Testis (tissue), 5 donors: ENCODE measurements at places on chromosomes 12 and 14.

DNA sequence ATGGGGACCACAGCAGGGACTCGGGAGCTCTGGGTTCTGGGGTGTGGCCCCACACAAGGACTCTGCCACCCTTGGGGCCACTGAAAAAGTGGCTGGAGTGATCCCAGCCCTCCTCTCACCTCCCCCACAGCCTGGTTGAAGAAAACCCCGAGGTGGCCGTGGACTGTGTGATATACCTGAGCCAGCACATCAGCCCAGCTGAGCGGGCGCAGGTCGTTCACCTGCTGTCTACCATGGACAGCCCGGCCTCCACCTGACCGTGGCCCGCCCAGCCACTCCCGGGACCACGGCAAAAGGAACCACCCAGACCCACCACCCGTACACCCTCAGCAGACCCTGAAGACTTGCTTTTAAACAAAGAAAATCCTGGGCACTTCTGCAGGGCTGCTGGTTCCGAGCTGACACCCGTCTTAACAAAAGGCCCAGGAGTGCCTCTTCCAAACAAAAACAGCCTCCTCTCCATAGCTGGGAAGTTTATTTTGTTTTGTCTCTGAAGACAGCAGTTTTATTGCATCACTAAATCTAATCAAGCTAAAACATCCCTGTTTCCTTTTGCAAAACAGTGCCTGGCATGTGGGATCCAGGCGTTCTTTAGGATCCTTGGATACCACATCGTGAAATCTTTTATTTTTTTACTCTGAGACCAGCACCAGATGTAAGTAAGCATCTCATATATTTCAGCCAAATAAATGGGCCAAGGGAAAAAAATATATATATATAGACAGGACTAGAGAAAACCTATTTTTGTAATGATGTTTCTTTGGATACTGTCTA lies 42.8 kb downstream of the FOXN4 start:
- no peak for DNase-seq

DNA sequence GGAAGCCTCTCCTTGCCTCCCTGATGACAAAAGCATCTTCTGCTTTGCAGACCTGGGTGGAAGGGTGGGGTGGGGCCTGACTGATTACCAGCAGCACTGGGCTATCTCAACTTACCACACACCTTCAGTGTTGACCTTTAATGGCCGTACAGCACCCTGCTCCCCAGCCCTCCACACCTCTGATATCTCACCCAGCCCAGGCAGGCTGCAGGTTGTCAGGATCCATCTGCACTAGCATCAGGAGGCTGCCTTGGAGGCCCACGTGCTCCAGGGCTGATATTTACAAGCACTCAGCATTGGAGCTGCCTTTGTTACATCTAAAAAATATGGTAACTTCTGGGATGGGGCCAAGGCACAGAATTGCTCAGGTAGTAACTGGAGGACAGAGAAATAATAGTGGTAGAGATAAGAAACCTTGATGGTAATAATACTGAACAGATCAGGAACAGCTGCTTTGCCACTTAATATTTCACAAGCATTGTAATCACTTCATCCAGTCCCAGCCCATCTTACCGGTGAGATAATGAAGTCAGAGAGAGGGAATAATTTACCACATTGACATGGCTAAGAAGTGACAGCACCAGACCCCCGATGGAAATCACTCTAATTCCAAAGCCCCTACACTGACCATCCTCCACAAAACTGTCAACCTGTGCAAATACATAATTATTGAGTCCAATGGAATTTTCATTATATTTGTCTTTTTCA lies 125.2 kb upstream of the RFLNA start:
- DNase-seq = no peak

GRCh38 chr12:53327435-53328042 lies 6.1 kb upstream of the AAAS start:
- no peak for DNase-seq

DNA sequence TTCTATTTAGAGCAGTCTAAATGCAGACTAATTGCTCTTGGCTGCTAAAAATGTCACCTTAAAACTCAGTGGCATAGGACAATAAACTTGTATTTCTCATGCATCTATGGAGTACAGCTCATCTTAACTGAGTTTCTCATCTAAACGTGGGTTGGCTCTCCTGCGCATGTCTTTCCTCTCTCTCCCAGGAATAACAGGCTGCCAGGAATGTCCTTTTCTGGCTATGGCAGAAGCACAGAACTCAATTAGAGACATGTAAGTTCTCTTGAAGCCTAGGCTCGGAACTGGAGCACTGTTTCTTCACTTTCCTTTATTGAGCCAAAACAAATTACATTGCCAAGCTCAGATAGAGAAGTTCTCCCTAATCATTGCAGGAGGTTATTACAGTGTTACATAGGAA lies 722.3 kb upstream of the FLRT2 start:
- DNase-seq = peak; percentile 37

GRCh38 chr12:78062786-78063185 lies 232.1 kb downstream of the NAV3 start:
- DNase-seq = peak; percentile 28

DNA sequence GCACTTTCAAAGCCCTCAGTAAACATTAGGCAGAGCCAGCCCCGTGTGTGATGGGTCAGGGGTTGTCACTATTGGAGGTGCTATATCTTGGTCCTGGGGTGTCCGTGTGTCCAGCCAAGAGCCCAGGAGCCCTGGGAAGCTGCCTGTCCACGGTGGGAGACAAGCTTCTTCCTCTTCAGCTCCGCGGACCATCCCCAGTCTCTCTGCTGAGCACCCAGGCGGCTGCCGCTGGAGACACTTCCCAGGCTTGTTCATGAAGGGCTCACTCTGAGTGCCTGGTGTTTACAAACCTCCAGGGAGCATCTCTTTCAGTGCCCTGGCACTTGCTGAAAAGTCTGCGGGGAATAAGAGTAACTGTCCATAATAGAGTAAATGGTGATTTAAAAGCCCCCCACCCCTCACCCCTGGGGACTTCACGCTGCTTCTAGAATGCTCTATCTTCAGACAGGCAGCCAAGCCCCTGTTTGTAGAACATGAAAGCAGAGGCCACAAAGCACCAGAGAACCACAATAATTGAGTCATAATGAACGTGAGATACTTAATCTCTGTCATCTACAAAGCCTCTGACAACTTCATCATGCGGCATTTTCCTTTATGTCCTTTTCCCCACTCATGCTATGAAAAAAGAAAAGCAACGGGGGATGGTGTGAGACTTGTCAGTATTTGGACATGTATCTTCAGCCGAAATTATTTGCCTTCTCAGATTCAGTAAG lies 178.6 kb downstream of the TMEM132C start:
- DNase-seq = no peak

DNA sequence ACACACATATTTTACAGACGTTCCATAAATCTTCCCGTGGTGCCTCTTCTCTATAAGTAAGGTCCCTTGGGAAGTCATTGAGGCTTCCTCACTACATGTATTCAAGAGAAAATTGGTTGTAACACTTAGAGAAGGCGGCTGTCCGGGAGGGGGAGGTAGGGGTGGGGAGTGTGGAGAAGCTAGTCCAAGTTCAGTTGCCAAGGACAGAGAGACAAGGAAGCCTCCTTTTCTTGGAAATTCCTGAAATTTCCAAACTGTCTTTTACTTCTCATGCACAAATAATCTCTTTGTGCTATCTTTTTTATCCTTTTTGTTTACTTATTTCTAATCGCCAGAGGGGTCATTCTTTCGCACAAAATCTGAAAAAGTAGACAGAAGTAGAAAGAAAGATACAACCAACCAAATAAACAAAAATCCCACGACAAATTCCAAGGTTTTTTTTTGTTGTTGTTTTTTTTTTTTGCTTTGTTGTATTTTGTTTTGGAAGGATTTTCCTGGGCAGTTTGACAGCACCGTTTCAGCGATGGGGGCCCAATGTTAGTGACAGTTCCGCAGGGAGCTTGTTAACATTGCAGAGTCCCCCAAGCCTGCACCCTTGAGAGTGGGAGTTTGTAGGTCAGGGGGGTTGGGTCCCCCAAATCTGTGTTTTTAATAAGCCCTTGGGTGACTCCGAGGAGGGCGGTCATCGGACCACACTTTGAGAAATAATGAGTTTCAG lies 45.2 kb downstream of the MAP1LC3B2 start:
- DNase-seq = peak; percentile 66

GRCh38 chr12:116628989-116629388 lies 69.8 kb downstream of the MAP1LC3B2 start:
- no peak for DNase-seq

- DNase-seq = no peak
Measured at GRCh38 chr12:67515679-67516340, 132.7 kb upstream of the DYRK2 start.

- no peak for DNase-seq
Measured at GRCh38 chr12:108131657-108132126, 2.6 kb downstream of the WSCD2 start.

DNA sequence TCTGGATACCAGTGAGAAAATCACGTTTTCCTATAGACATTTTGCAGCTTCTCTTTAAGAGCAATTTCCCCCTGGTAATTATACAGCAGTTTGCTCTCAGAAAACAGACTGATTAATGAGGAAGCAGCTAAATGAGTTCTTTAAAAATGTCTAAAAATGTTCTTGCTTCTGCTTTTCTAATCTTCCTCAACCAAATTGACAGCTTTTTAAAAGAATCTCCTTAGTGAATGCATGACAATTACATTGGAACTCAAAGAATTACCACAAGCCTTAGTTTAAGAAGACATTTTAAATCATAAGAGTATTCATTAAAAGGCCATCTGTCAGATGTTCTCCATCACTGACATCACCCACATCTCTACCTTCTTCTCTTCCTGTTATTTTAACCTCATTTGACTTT lies 135.8 kb upstream of the PLXNC1 start:
- no peak for DNase-seq

DNA sequence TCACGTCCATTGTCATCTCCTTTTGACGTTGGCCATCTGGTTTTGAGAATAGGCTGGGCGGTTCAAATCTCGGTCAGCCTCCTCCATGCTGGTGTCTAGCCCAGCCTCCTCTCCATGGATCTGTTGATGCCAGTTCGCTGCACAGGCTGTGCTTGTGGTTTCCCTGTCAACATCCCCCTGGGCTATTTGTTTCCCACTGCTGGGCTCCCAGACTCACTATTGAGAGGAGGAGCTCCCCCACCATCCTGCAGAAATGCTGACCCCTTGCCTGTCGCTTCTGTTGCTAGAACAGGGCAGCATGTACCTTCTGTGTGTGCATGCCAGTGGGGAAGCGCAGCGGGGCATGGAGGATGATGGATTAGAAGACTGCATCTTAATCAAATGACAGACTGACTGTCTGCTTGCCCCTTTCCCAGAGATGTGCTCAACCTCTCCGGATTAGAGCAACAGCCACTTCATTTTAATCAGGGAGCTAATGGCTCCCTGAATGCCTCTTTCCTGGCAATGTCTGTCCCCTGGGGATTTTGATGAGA lies 170.5 kb downstream of the TSPAN9 start:
- DNase-seq = no peak

DNA sequence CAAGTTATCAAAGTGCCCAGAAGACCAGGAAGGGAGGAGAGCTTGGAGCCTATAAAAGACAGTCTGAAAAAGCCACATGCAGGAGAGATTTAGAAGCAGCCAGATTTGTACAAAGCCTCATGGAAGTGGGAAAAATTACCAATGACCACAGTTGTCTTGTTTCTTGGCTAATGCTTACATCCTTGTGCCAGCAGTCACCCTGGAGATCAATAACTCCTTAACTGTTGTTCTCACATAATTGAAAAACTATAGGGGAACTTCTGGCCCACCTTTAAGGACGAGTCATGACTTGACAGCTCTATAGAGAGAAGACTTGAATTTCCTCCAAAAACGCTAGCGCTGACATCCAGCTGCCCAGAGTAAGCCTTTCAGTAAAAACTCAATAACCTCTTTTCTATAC lies 313.1 kb downstream of the GALC start:
- no peak for DNase-seq

GRCh38 chr14:90534091-90534837 lies 137.4 kb downstream of the CALM1 start:
- DNase-seq = peak; percentile 80

DNA sequence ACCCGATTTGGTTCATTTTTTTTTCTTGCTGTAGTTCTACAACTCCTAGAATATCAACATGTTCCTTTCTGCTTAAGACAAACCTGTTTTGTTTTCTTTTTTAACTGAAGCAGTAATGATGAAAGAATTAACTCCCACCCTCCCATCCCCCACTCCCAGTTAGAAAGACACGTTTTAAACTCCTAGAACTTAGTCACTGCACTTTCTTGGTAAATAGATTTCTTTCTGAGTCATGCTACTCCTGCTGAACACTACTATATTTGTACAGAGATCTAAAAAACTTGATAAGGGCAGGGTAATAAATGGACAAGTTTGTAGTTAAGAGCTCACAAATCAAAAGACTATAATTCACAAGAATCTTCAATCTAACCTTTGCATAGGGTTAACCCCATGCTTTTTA lies 118.9 kb upstream of the PTPRB start:
- no peak for DNase-seq

GRCh38 chr14:95402578-95402977 lies 82.9 kb upstream of the CLMN start:
- no peak for DNase-seq

GRCh38 chr14:99475179-99475578 lies 5.5 kb downstream of the SETD3 start:
- peak; percentile 42 for DNase-seq

DNA sequence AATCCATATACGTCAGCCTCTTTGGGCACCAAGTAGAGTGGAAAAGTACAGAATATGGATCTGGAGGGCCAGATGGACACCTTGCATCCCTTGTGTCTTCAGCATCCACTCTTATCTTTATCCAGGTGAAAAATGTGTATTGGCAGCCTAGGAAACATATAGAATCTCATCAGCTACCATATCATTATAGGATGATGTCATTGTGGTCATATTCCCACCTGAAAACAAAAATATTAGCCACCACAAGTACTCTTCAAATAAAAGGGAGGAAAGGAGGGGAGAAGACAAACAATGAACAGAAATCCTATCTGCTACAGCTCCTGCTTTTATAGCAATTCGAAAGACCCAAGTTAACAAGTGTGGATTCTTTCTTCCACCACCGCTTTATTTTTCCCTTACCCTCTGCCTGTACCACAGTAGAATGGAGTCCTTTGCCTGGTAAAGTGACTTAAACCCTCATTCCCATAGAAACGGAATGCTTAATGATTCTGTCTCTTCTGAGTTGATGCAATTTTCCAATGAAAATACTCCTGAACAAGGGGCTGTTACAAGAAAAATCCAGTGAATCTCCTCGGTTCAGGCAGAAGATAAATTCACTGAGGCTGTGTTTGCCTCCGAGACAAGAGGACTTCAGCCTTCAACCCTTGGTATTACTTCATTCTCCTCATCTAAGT lies 13.8 kb upstream of the IL26 start:
- no peak for DNase-seq

DNA sequence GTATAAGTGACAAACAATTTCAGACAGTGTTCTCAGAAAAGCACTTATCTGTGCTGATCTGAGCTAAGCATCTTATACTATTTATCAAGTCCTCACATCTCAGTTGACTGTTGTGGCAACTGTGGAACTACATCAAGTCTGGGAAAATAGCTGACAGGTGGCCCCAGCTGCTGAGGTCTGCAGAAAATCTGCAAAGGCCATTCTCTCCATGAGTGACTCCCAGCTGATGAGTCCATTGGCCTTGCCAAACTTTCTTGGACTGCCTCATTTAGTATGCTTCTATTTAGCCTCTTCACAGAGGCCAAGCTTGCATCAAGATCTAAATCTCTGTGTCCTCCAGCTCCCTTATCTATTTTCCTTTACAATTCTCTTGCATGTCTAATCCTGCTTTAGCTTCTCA lies 174.5 kb upstream of the RBM19 start:
- no peak for DNase-seq
